ENCODE measurements at places on chromosomes 16 and 17.

- DNase-seq, result peak; percentile 28
These were observed at the start of gene TLCD3A for GRCh38 chr17:732067-732901. TSS of gene TLCD3A (plus strand) at chr17:732596. CDS start at chr17:732648, 52 bp downstream.

GRCh38 chr17:75645501-75645888 is 12.3 kb downstream of the SMIM5 start:
- no peak for DNase-seq

DNA sequence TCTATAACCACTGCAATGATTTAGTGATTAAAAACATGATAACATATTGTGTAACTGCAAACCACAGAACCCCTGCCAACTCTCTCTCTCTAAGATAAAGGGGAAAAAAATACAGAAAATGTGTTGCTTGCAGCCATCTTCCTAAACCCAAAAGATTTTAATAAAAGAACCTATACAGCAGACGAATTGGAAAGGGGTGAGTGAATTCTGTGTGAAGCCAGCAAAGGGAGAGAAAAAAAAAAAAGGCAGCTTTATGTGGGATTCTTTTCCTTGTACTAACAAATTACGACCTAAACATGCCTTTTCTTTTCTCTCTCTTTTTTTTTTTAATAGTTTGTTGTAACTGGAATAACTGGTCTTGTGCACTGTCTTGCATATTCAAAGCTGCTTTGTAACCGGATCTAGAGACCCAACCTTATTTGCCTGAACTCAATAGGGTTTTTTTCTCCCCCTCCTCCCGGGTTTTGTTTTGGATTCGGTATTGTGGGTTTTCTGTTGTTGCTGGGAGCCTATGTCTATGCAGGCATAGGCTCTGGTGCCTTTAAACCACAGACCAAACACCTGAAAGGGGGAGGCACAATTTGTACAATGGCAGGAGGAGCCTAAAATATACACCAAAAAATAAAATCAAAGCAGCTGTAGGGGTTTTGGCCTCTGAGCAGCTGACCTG is 7.0 kb upstream of the ZFHX3 start:
- no peak for DNase-seq

GRCh38 chr17:74779948-74780400 is 3.8 kb upstream of the NAT9 start:
- no peak for DNase-seq

GRCh38 chr16:89049484-89050118 is 44.1 kb upstream of the ACSF3 start:
- no peak for DNase-seq

DNA sequence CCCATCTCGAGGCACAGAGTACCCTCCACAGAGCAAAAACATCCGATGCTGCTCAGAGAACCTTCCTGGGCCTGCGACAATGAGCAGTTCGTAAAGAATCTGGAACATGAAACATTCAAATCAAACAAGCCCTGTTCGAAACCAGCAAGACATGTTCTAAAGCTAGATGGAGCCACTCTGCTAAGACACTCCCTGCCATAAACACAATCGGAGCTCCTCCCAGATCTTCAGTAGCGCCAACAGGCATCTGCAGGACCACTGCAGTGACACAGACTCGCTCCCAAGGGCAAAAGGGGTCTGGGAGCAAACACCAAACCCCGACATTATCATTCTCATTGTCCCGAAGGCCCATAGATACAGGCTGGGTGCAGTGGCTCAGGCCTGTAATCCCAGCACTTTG is 108.7 kb downstream of the ZFHX3 start:
- DNase-seq, result no peak

- no peak for DNase-seq
These were observed 2.9 kb upstream of the MAP1LC3B start for GRCh38 chr16:87389245-87389644.

DNA sequence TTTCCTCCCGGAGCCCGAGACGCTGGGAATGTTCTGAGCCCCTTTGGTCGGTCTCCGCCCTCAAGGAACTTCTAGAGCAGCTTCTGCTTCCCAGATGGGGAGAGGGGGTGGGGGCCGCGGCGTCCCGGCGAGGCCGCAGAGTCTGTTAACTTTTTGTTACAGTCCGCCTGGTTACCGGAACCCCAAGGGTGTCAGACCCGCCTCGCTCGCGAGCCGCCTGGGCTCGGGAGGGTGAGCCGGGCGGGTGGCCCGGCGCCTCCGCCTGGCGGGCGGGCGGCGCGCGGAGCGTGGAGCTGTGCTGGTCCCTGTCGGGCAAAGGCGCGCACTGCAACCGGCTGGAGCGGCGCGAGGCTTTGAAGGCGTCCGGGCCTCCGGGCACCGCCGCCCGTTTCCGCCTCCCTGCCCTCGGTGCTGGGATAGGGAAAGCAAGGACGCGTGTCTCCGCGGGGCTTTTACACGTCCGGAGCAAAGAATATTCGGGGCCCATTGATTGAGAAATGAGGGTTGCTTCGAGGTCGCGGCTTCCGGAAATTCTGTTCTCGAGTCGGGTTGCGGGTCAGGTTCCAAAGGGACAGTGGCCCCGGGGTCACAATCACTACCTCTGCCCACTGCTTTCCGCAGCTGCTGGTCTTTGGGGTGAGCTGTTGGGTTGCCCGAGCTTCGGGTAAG is 1.7 kb downstream of the HS3ST3B1 start:
- peak; percentile 80 for DNase-seq

- no peak for DNase-seq
These were observed 159.1 kb downstream of the SDK2 start for GRCh38 chr17:73485130-73485529.

DNA sequence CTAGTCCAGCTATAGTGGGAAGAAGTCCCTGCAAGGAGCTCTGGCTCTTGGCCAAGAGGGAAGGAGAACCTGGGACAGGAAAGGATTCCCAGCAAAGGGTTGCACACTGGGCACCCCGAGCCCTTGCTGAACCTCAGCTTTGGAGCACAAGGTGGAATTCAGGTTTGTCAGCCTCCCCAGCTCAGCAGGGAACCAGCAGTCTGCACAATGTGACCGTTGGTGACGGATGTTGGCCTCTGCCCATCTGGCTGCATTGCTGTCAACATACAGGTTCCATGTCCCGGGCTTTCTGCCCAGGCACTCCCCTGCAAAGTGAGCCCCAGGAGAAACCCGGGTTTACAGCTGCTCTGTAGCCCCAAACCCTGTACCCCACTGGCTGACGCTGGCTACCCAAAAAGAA is 6.7 kb downstream of the RPRML start:
- no peak for DNase-seq

GRCh38 chr17:53823341-53824050 is 769 bp downstream of the KIF2B start:
- DNase-seq, result no peak

DNA sequence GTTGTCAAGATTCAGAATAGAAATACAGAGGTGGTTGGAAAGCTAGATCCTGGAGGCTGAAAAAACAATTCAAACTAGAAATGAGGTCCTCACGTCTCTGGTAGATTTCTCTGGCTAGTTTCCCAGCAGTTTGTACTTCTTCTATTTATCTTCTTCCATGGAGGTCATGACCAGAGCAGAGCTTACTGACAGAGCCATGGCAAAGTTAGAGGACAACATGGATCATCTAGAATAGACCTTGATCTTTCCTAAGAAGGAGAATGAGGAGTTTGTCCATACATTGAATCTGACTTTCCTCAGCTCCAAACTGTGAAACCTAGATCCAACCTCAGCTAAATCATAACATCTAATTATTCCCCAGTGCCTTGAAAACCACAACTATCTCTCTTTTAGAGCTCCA is 900.8 kb upstream of the GOT2 start:
- no peak for DNase-seq

GRCh38 chr17:52128721-52129120 is 29.8 kb downstream of the CA10 start:
- DNase-seq, result no peak

- DNase-seq, result no peak
These were observed 1.4 kb downstream of the WIPI1 start for GRCh38 chr17:68455901-68456338.

DNA sequence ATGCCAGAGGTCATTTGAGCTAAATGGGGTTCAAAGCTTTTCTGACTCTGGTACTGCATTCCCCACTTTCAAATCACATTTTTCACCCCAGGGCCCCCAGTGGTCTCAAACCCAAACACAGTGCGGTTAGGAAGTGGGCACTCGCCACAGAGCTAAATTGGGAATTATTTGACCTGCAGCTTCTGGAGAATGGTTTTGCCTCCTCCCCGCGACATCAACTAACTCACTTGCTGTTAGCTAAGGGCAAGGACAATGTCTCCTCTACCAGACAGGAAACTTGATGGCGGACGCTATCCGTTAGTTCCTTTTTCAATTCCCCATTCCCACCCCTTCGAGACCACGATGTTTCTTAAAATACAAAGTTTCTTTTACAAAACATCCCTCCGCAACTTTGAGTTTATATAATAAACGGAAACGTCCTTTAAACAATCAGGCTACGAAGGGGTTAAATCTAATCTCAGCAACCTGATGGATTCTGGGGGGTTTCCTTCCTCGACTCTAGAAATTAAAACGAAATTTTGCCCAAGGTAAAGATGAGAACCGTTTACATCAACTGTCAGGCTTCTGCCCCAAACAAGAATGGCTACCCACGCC is 500 bp upstream of the KAT7 start:
- no peak for DNase-seq

- no peak for DNase-seq
These were observed 30.6 kb downstream of the CENPV start for GRCh38 chr17:16322636-16323035.

GRCh38 chr16:83977056-83977815 is 9.2 kb downstream of the NECAB2 start:
- DNase-seq, result no peak

DNA sequence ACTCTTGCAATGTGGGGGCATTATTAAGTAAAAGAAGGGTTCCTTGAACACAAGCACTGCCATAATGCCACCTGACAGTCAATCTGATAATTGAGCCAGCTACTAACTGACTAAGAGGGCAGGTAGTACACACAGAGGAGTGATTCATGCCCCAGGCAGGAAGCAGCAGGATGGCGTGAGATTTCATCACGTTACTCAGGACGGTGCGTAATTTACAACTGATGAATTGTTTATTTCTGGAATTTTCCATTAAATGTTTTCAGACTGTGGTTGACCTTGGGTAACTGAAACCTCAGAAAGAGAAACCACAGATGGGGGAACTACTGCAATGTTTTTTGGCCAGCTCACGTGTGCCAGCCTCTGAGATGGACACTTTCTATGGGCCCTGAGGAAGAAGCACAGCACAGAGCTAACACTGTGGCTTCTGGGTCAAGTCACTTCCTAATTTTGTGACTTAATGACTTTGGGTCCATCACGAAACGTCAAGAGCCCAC is 46.7 kb downstream of the C17orf67 start:
- peak; percentile 5 for DNase-seq

DNA sequence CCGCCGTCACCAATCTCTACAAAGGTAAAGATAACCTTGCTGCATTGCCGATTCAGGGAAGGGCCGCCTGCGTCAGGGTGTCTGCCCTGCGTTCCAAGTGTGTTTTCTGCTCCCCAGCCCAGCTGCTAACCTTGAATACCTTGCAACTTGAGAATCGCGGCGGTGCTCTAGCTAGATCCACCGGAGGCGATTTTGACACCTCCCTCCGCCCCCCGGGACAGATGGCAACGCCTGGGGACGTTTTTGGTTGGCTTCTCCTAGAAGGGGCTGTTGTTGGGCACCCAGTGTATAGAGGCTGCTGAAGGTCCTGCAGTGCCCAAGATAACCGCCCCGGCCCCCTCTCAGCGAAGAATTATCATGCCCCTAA is 1.5 kb downstream of the HAPSTR1 start:
- DNase-seq, result no peak

DNA sequence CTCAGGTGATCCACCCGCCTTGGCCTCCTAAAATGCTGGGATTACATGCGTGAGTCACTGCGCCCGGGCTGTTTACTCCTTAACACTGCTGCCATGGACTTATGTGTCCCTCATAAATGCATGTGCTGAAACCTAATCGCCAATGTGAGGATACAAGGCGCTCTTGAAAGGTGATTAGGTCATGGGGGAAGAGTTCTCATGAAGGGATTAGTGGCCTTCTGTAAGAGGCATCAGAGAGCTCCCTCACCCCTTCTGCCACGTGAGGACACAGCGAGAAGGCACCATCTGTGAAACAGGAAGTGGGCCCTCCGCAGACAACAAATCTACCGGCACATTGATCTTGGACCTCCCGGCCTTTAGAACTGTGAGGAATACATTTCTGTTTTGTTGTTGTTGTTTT is 19.1 kb downstream of the ITPRIPL2 start:
- DNase-seq, result no peak

DNA sequence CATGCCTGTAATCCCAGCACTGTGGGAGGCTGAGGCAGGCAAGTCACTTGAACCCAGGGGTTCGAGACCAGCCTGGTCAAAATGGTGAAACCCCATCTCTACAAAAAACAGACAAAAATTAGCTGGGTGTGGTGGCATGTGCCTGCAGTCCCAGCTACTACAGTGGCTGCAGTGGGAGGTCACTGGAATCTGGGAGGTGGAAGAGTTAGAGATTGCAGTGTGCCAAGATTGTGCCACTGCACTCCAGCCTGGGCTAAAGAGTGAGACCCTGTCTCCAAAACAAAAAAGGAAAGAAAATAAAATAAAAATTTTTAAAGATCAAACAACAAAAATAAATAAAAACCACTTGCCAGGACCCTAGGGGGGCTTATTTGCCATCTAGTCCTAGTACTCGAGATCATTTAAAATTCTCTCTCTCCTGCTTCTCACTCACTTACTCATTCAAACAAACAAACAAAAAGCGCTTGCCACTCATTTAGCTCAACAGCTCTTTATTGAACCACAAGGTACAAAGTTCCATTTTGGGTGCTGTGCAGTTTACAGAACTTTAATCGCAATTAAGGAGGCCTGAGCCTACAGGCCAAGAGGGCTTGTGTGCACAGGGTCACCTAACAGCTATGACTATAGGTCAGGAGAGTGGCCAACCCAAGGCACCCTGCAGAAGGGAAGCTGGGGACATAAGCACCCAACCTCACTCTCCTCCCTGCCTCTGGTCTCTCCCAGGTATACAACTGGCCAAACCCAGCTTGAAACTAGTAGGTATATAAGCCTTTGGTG is 4.4 kb downstream of the CHD9NB start:
- DNase-seq, result no peak

DNA sequence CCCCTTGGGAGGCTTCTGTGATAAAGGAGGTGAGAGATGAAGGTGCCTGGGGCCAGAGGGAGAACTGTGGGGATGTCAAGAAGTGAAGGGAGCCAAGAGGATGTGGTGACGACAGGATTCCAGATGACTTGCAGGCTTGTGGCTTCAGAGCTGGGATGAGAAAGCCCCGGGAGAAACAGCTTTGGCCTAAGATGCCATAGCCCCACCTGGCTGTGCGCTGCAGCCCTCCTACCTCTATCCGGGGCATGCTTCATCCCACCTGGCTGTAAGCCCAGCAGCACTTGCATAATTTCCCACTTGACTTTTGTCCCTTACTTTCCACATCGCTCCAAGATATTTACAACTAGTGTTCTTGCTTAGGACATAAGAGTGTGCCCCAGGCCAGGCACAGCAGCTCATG is 29.3 kb downstream of the GINS3 start:
- no peak for DNase-seq

- no peak for DNase-seq
These were observed 67.5 kb upstream of the KCTD5 start for GRCh38 chr16:2614761-2615191.

GRCh38 chr16:70428178-70428998 is 10.5 kb downstream of the ST3GAL2 start:
- no peak for DNase-seq

GRCh38 chr16:11992008-11992584 is 15.6 kb downstream of the SNX29 start:
- DNase-seq, result no peak

Measured in activated CD8-positive, alpha-beta memory T cell treated with anti-CD3 and anti-CD28 coated beads for 1 hour (primary cell).